ENCODE measurements at places on chromosomes 7 and 10. TPM values are rescaled to one million over a fixed set of nuclear protein-coding genes. Genes with fewer than 3 reads are reported as not detected.
A peak's percentile ranks its signal among the peaks of the same experiment; 100 is the strongest.

TSPAN13 gene
- 17.8 TPM for total RNA-seq

PLAC9 gene
- not detected for total RNA-seq

PTPRN2 gene
- 1.8 TPM for total RNA-seq

SMKR1 gene
- total RNA-seq: 2.4 TPM

SEMA4G gene
- 0.78 TPM for total RNA-seq

NUTM2E gene
- 0.44 TPM for total RNA-seq

FOXI2 gene
- total RNA-seq: not detected

SLC35B4 gene
- total RNA-seq: 17.1 TPM

CPN1 gene
- not detected for total RNA-seq

WDR86 gene
- total RNA-seq: 0.33 TPM

IDE gene
- total RNA-seq: 39.2 TPM

- no peaks in the 10 kb centered on the region for H3K27me3 ChIP-seq
- H3K4me3 ChIP-seq: no peak overlapping the region
- H3K4me1 ChIP-seq: no peaks in the 10 kb centered on the region
- no peak for DNase-seq
- H3K36me3 ChIP-seq: no peaks in the 10 kb centered on the region
Observed at GRCh38 chr10:18497806-18498369, 153.5 kb downstream of the NSUN6 start.

GRCh38 chr10:101050208-101051069 lies 11.3 kb upstream of the KAZALD1 start:
- H3K36me3 ChIP-seq: no peaks in the 10 kb centered on the region
- peaks cover 15% of the 10 kb centered on the region for H3K4me1 ChIP-seq
- H3K27ac ChIP-seq: no peak overlapping the region
- DNase-seq: peak; percentile 78
- H3K27me3 ChIP-seq: peaks cover 38% of the 10 kb centered on the region

- no peaks in the 10 kb centered on the region for H3K4me1 ChIP-seq
- no peaks in the 10 kb centered on the region for H3K27me3 ChIP-seq
- no peak for DNase-seq
- no peak overlapping the region for H3K4me3 ChIP-seq
- no peaks in the 10 kb centered on the region for H3K36me3 ChIP-seq
Observed at GRCh38 chr10:24501056-24501711, 222.5 kb downstream of the ARHGAP21 start.

- no peaks in the 10 kb centered on the region for H3K4me1 ChIP-seq
- H3K27me3 ChIP-seq: no peaks in the 10 kb centered on the region
- H3K27ac ChIP-seq: no peak overlapping the region
- peaks cover 38% of the 10 kb centered on the region for H3K36me3 ChIP-seq
- no peak overlapping the region for H3K4me3 ChIP-seq
- DNase-seq: no peak
Observed at GRCh38 chr10:32454148-32454547, 8.2 kb downstream of the CCDC7 start.

GRCh38 chr10:24849501-24850299 lies 102.7 kb downstream of the PRTFDC1 start:
- DNase-seq: no peak
- no peak overlapping the region for H3K27ac ChIP-seq
- peaks cover 8% of the 10 kb centered on the region for H3K4me1 ChIP-seq
- no peak overlapping the region for H3K4me3 ChIP-seq
- no peaks in the 10 kb centered on the region for H3K36me3 ChIP-seq

GRCh38 chr10:108791794-108792474 lies 1131.4 kb downstream of the XPNPEP1 start:
- no peaks in the 10 kb centered on the region for H3K4me1 ChIP-seq
- no peaks in the 10 kb centered on the region for H3K36me3 ChIP-seq
- H3K27me3 ChIP-seq: no peaks in the 10 kb centered on the region
- no peak overlapping the region for H3K4me3 ChIP-seq

- no peak for DNase-seq
- peaks cover 2% of the 10 kb centered on the region for H3K27me3 ChIP-seq
- H3K27ac ChIP-seq: no peak overlapping the region
- no peaks in the 10 kb centered on the region for H3K36me3 ChIP-seq
- H3K4me1 ChIP-seq: no peaks in the 10 kb centered on the region
- H3K4me3 ChIP-seq: no peak overlapping the region
Observed at GRCh38 chr7:46011059-46011458, 90.0 kb upstream of the IGFBP3 start.

- H3K4me3 ChIP-seq: no peak overlapping the region
- DNase-seq: no peak
- no peaks in the 10 kb centered on the region for H3K27me3 ChIP-seq
- H3K4me1 ChIP-seq: peaks cover 63% of the 10 kb centered on the region
Observed at GRCh38 chr7:2034291-2035201, 198.2 kb downstream of the MAD1L1 start.

GRCh38 chr10:26573674-26574073 lies 123.8 kb upstream of the PDSS1 start:
- peak overlapping the region; percentile 77 for H3K27ac ChIP-seq
- no peaks in the 10 kb centered on the region for H3K27me3 ChIP-seq
- DNase-seq: no peak
- peaks cover 61% of the 10 kb centered on the region for H3K36me3 ChIP-seq
- peaks cover 29% of the 10 kb centered on the region for H3K4me1 ChIP-seq

DNA sequence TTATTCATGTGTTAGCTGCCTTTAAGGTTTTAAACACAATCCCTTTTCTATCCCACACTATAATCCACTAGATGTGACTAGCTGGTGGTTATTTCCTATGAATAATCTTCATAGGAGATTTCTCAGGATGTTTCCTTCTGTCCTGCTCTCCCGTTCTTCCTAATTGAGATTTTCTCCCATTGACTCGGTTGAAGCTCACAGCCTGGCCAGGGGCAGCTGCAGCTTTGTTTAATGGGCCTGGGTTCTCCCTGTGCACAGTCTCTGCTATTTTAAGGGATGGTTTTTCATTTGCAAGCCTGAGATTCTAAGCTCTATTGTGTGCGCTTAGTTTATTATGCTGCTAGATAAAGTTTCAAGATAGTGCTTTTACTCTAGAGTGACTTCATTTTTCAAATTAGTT lies 283.4 kb upstream of the AOAH start:
- H3K27me3 ChIP-seq: no peaks in the 10 kb centered on the region
- H3K36me3 ChIP-seq: peaks cover 71% of the 10 kb centered on the region
- no peak for DNase-seq
- H3K4me1 ChIP-seq: no peaks in the 10 kb centered on the region

DNA sequence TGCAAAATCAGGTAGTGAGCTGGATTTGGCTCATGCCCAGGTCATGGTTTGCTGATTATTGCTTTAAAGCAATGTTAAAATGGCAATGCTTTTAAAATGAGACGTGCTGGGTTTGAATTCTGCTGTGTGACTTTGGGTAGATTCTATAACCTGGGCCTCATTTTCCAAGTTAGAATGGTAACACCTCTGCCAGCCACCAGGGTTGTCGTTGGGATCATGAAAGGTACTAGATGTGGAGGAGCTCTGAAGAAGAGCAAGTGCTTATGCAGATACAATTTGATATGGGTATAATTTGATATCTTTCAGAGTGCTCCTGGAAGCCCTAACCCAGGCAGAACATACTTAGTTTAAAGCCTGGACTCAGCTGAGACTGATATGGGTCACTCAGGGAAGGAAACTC lies 60.0 kb downstream of the EVX1 start:
- DNase-seq: no peak
- no peak overlapping the region for H3K4me3 ChIP-seq
- H3K27me3 ChIP-seq: peaks cover 17% of the 10 kb centered on the region
- H3K36me3 ChIP-seq: no peaks in the 10 kb centered on the region
- no peak overlapping the region for H3K27ac ChIP-seq
- no peaks in the 10 kb centered on the region for H3K4me1 ChIP-seq

GRCh38 chr7:32400676-32401075 lies 89.5 kb downstream of the LSM5 start:
- DNase-seq: no peak
- H3K4me3 ChIP-seq: no peak overlapping the region
- no peaks in the 10 kb centered on the region for H3K4me1 ChIP-seq
- no peak overlapping the region for H3K27ac ChIP-seq

GRCh38 chr10:90087197-90088023 lies 386.0 kb downstream of the KIF20B start:
- H3K4me1 ChIP-seq: peaks cover 6% of the 10 kb centered on the region
- H3K27ac ChIP-seq: no peak overlapping the region
- no peak for DNase-seq
- no peaks in the 10 kb centered on the region for H3K36me3 ChIP-seq

GRCh38 chr10:101995451-101996063 lies 60.4 kb downstream of the ARMH3 start:
- H3K27ac ChIP-seq: peak overlapping the region; percentile 3
- H3K4me3 ChIP-seq: no peak overlapping the region
- DNase-seq: no peak
- H3K4me1 ChIP-seq: peaks cover 56% of the 10 kb centered on the region
- H3K27me3 ChIP-seq: no peaks in the 10 kb centered on the region

- H3K27ac ChIP-seq: no peak overlapping the region
- no peaks in the 10 kb centered on the region for H3K36me3 ChIP-seq
- H3K4me1 ChIP-seq: no peaks in the 10 kb centered on the region
- no peak for DNase-seq
Observed at GRCh38 chr10:106106114-106106513, 1058.4 kb downstream of the SORCS1 start.

DNA sequence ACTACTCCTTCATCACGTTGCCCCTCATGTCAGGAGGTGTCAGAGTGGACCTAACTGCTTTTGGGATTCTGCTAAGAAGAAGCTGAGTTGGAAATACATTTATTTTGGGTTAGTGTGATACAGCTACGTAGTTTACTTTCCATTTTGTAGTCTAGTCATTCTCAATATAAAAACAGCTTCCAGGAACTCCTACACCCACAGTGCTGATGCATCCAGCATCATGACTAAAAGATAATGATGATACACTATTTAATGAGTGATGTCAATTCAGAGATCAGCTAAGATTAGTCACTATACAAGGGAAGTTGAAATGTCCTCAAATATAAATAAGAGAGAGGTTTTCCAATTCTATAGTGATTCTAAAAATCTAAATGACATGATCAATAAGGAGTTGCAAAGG lies 264.2 kb upstream of the SLC26A5 start:
- H3K4me1 ChIP-seq: no peaks in the 10 kb centered on the region
- no peaks in the 10 kb centered on the region for H3K36me3 ChIP-seq
- no peaks in the 10 kb centered on the region for H3K27me3 ChIP-seq
- H3K27ac ChIP-seq: no peak overlapping the region
- no peak for DNase-seq

DNA sequence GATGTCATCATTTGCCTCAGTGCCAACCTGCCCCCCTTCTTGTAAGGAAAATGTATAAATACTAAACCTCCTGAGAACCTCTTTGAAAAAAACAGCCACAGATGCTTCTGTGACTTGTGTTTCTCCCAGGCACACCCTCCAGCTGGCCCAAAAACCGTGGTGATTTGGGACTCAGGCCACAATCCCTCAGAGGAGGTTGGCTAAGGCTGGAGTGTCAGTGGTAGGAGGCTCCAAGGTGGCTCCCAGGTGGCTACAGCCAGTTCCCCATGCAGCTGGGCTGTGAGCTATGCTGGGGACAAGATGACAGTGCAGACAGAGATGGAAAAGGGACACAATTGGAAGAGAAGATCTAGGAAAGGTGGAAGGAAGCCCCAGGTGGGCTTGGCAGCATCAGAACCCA lies 104.7 kb downstream of the CPXM2 start:
- no peak overlapping the region for H3K27ac ChIP-seq
- DNase-seq: no peak
- no peaks in the 10 kb centered on the region for H3K4me1 ChIP-seq
- peaks cover 25% of the 10 kb centered on the region for H3K27me3 ChIP-seq

- H3K4me3 ChIP-seq: no peak overlapping the region
- peaks cover 11% of the 10 kb centered on the region for H3K27me3 ChIP-seq
- peaks cover 3% of the 10 kb centered on the region for H3K36me3 ChIP-seq
- no peak for DNase-seq
Observed at GRCh38 chr7:5457245-5457735, 33.7 kb upstream of the TNRC18 start.

- peaks cover 2% of the 10 kb centered on the region for H3K4me1 ChIP-seq
- no peak overlapping the region for H3K27ac ChIP-seq
- H3K27me3 ChIP-seq: no peaks in the 10 kb centered on the region
- no peak overlapping the region for H3K4me3 ChIP-seq
- DNase-seq: no peak
- H3K36me3 ChIP-seq: peaks cover 36% of the 10 kb centered on the region
Observed at GRCh38 chr7:33156441-33156840, 27.1 kb downstream of the BBS9 start.
